ENCODE measurements at places on chromosomes 2 and 18.

DNA sequence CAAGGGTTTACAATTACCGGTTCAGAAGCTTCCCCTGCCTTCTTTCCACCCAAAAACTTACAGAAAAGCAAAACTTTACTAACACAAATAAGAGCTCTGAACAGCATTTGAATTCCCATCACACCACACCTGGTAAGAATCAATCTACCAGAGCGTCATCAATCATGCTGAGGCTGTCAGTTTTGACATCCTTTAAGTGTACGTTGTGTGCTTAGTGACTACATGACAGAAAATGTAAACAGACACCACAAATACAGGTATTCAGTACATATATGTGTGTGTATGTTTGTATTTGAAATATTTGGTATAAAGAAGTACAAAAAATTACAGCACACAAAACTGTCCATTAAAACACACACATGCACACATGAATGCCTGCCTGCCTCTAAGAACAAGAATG is 523.5 kb downstream of the TMEM182 start:
- DNase-seq = no peak

DNA sequence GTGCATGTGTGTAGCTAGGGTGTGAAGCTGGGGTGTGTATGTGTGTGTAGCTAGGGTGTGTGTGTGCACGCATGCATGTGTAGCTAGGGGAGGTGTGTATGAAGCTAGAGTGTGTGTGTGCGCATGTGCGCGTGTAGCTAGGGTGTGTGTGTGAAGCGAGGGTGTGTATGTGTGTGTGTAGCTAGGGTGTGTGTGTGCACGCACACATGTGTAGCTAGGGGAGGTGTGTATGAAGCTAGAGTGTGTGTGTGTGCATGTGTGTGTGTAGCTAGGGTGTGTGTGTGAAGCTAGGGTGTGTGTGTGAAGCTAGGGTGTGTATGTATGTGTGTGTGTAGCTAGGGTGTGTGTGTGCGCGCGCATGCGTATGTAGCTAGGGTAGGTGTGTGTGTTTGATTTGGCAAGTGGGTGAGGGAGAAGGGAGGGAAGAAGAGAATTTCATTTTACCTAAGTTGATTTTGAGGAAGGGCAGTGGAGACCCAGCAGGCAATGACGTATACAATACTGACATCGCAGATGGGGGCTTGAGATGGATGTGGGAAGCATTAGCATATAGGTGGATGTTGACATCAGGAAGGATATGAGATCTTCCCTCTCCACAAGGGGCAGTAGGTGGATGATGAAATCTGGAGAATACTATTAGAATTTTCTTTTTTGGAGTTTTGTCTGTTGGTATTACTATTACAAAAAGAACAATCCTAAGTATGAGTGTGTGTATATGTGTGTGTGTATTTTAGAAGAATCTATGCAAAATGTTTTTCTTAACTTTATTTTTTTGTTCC is 70.7 kb downstream of the PRELID3A start:
- DNase-seq = no peak

GRCh38 chr2:54628418-54628817 is 95.0 kb upstream of the EML6 start:
- DNase-seq = no peak

DNA sequence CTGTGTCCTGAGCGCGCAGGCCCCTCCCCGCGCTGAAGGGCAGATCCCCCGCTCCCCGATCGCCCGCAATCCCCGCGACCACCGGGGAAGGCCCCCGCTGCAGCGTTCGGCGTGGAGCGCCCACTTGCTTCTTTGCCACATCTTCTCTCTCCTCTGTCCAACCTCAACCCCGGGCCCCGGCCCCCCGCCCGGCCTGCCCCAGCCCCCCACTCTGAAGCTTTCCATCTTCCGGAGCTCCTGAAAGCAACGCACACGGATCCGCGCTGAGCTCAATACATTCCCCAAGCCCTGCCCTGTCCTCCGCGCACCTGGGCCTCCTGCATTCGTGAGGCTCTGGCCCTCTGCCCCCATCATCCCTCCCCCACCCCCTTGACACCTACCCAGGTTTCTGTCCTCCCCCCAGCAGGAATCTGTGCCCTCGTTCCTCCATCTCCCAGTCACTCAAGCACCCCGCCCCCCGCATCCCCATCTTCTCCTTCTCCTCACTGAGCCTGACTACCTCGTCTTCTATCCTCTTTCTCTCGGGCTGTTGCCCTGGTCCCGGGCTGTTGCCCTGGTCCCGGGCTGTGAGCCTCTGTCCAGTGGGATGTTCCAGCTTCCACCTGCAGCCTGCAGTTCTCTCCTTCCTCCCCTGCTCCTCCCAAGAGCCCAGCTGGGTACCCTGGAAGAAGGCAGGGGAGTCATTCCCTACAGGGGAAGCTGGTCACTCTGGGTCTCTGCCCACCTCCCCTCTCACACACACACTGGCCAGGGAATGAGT is 7.8 kb downstream of the SPEG start:
- DNase-seq = no peak

DNA sequence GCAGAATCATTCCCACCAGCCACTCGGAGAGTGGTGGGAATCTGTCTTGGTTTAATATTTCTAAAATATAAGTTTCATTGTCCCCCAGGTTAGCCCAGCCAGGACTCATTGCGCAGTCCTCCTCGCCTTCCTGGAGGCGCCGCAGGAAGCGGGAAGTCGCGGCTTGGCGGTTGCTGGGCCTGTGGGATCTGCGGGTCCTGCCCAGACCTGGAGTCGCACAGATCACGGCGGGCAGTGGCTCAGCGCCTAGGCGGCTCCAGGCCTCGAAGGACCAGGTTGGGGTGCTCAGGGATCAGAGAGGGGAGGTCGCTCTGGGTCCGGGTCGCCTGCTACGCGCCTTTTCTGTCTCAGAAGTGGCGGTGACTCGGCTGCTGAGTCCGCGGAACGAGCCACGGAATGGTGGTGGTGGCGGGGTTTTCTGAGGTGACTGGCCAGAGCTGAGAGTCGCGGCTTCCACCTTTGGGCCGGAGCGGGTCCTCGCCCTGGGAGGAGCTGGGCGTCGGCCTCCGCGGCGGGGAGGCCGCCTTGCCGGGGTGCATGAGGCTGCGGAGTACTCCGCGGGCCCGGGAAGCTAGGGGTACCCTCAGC is 2.6 kb downstream of the HOXD3 start:
- no peak for DNase-seq

- no peak for DNase-seq
Observed at GRCh38 chr2:17196380-17196779, 321.9 kb downstream of the RAD51AP2 start.

GRCh38 chr2:119261493-119262225 is 38.0 kb downstream of the STEAP3 start:
- no peak for DNase-seq

GRCh38 chr18:26458526-26459232 is 89.7 kb downstream of the KCTD1 start:
- DNase-seq = no peak

GRCh38 chr2:7523481-7524120 is 606.4 kb downstream of the RNF144A start:
- DNase-seq = no peak

DNA sequence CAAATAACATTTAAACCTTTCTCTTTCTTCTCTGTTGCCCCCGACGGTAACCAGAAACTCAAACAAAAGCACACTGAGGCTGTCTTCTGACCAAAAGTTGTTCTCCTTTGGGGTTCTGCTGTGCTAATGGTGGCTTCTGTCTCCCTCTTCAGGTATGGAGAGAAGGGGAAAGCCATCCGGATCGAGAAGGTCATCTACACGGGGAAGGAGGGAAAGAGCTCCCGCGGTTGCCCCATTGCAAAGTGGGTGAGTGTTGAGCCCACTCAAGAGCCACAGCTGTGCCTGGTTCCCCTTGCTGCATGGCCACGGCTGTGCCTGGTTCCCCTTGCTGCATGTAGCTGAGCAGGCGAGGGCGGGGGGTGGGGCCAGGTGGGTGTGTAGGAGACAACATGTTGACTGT is 67.4 kb downstream of the BOLA3 start:
- DNase-seq = no peak

DNA sequence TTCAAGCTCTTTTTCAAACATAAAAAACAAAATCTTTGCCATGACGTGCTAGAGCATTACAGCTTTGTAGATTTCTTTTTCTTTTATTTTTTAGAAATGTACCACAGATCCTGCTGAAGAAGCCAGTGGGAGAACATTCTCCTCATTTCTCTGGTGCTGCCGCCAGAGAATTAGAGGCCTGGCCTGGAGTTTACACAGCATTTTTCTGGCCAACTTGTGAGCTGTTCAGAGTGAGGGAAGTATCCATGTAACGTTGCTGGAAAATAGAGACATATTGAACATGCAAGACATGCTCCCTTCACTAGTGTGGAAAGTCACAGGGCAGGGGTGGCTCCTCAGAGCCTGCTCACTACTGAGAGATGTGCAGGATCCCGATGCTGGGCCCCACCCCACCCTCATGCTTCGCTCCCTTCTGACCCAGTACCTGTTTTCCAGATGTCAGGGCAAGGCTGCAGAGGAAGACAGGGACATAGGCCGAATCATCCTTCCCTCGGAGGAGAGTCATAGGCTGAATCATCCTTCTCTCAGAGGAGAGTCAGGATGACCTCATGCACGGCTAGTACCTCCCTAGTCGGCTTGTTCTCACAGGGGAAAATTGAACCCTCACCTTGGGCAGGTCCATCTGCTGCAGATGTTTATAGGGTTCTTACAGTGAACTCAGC is 298.5 kb downstream of the INSIG2 start:
- no peak for DNase-seq

Data from activated T-cell treated with anti-CD3 and anti-CD28 coated beads, Interleukin-2, amount 50 U/mL, for 1 hour (primary cell).